ENCODE measurements at places on chromosomes 16 and 17.
A peak's percentile ranks its signal among the peaks of the same experiment; 100 is the strongest.

GRCh38 chr16:50804290-50804907 lies 62.5 kb downstream of the CYLD start:
- H3K4me3 ChIP-seq = no peak overlapping the region
- no peaks in the 10 kb centered on the region for H3K4me1 ChIP-seq
- H3K36me3 ChIP-seq = no peaks in the 10 kb centered on the region
- no peaks in the 10 kb centered on the region for H3K27me3 ChIP-seq

DNA sequence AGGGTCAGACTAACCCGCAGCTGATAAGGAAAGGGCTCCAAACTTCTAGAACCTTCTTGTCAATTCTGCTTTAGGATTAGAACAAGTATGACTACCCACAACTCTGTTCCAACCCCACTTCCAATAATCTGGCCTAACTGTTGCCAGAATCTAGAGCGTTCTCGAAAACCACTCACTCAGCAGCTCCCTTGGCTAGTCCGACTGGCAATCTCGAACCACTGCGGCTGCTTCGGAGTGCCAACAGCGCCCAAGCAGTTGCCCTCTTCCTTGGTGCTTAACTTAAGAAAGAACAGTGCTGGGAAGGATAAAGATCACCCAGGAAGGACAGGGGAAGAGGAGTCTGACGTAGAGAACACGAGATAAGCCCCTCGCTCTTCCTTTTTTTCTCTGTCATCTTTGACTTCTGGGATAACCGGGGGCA lies 818 bp downstream of the DNAJC7 start:
- H3K36me3 ChIP-seq = no peaks in the 10 kb centered on the region
- peak overlapping the region; percentile 88 for H3K4me3 ChIP-seq
- peak overlapping the region; percentile 91 for H3K27ac ChIP-seq
- no peak for DNase-seq

GRCh38 chr17:40678902-40679522 lies 14.0 kb upstream of the KRT222 start:
- H3K4me1 ChIP-seq = no peaks in the 10 kb centered on the region
- DNase-seq = no peak
- H3K4me3 ChIP-seq = no peak overlapping the region
- H3K36me3 ChIP-seq = no peaks in the 10 kb centered on the region

DNA sequence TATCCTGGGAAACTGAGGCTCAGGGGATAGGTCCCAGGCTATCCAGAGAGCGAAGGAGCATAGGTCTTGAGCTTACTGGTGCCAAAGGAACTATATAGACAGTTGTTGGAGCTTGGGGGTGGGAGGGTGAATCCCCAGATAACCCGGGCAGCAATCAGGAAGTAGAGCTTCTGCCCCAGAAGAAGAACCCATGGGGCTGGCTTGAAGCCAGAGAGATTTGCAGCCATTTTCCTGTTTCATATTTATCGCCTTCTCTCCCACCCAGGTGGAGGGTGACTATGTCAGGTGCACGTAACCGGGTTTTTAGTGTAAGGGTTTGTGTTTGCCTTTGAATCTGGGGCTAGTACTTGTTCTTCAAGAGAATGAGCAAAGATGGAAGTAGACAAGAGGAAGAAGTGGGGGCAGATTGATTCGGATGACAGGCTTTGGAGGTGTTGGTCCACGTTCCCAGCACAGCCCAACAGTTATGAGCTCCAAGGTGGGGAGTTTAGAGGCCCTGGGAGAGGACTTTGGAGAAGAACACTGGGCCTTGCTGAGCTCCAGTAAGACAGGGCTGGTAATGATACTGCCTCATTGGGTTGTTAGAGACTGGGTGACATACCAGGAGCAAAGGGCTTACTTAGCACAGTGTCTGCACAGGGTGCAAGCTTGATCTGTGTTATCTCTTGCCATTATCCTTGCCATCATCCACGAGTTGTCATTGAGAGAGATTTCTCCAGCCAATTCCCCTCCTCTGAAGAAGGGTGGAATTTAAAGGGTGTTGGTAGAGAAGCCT lies 145.6 kb downstream of the CCDC182 start:
- no peaks in the 10 kb centered on the region for H3K27me3 ChIP-seq
- no peak for DNase-seq
- H3K27ac ChIP-seq = no peak overlapping the region
- no peaks in the 10 kb centered on the region for H3K36me3 ChIP-seq

DNA sequence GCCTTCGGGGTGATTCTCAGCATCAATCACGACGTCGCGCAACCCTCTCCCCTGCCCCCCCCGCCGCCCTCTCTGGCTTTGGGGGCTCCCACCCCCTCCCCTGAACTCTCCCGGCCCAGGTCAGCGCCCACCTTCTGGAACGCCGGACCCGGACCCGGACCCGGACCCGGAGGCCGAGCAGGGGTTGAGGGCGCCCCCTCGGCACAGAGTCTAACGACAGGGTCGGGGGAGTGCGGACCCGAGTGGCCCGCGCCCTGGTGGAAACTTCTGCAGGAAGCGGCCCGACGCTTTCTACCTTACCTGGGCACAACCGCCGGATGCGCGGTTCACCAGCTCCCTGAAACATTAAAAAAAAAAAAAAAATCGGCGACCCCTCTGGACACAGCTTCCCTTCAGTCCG lies 16.2 kb downstream of the SALL1 start:
- H3K27ac ChIP-seq = no peak overlapping the region
- peaks cover 18% of the 10 kb centered on the region for H3K27me3 ChIP-seq
- peak; percentile 49 for DNase-seq
- no peaks in the 10 kb centered on the region for H3K36me3 ChIP-seq
- no peaks in the 10 kb centered on the region for H3K4me1 ChIP-seq

DNA sequence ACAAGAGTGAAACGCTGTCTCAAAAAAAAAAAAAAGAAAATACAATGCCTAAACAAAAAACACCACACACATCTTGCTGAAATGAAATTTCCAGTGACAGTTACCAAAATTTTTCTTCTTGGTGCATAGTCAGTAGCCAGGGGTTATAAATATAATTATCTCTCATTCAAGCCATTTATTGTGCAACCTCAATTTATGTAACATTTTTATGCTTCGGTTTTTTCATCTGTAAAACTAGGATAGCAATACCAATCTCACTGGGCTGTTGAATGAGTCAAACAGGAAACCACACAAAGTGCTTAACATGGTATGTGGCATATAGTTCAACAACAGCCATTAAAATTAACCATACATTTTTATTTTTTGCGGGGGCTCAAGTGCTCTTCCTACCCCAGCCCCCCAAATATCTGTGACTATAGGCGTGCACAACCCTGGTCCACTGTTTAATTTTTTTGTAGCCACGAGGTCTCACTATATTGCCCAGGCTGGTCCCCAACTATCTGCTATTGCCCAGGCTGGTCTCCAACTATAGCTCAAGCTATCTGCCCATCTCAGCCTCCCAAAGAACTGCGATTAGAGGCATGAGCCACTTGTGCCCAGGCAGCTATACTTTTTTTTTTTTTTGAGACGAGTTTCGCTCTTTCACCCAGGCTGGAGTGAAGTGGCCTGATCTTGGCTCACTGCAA lies 2.6 kb downstream of the COG4 start:
- DNase-seq = no peak
- no peaks in the 10 kb centered on the region for H3K36me3 ChIP-seq
- no peak overlapping the region for H3K4me3 ChIP-seq
- H3K27ac ChIP-seq = no peak overlapping the region
- H3K27me3 ChIP-seq = no peaks in the 10 kb centered on the region
- H3K4me1 ChIP-seq = peaks cover 4% of the 10 kb centered on the region

- no peak overlapping the region for H3K4me3 ChIP-seq
- H3K36me3 ChIP-seq = no peaks in the 10 kb centered on the region
- no peaks in the 10 kb centered on the region for H3K27me3 ChIP-seq
- no peak for DNase-seq
- no peaks in the 10 kb centered on the region for H3K4me1 ChIP-seq
- H3K27ac ChIP-seq = no peak overlapping the region
Measured at GRCh38 chr16:28902909-28903308, 22.1 kb downstream of the RABEP2 start.

DNA sequence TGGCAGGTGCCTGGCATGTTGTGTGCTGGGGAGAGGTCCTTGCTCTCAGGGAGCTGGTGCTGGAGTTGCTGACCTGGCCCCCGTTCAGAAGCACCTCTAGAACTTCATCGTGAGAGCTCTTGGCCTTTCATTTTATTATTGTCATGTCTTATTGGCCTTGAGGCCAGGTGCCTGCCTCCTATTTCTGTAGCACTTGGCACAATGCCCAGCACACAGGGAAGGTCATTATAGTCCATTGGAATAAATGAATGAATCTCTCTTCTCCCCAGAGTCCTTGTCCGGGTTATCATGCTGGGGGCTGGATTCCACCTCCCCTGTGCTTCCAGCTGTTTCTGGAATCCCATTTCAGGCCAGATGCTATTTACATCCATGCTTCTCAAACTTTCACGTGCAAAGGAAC lies 169.2 kb downstream of the HAPSTR1 start:
- H3K27ac ChIP-seq = no peak overlapping the region
- peak; percentile 67 for DNase-seq
- H3K4me1 ChIP-seq = peaks cover 22% of the 10 kb centered on the region
- no peaks in the 10 kb centered on the region for H3K36me3 ChIP-seq

- H3K4me1 ChIP-seq = peaks cover 3% of the 10 kb centered on the region
- no peaks in the 10 kb centered on the region for H3K27me3 ChIP-seq
- no peak for DNase-seq
- H3K4me3 ChIP-seq = no peak overlapping the region
- no peaks in the 10 kb centered on the region for H3K36me3 ChIP-seq
- no peak overlapping the region for H3K27ac ChIP-seq
Measured at GRCh38 chr16:69579783-69580481, 14.2 kb downstream of the NFAT5 start.

DNA sequence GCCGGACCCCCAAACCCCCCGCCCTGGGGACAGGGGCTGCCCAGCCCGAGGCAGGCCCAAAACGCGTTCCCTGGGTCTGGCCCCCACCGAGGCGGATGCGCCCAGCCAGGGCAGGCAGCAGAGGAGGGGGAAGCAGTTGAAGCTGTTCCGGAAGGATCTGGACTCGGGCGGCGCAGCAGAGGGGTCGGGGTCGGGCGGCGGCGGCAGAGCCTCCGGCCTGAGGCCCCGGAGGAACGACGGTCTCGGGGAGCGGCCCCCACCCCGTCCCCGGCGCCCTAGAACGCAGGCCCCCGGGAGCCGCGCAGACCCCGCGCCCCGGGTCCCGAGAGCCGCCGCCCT lies 22.9 kb upstream of the ZFPM1 start:
- H3K36me3 ChIP-seq = no peaks in the 10 kb centered on the region
- H3K27ac ChIP-seq = no peak overlapping the region
- no peaks in the 10 kb centered on the region for H3K4me1 ChIP-seq
- H3K4me3 ChIP-seq = peak overlapping the region; percentile 7

DNA sequence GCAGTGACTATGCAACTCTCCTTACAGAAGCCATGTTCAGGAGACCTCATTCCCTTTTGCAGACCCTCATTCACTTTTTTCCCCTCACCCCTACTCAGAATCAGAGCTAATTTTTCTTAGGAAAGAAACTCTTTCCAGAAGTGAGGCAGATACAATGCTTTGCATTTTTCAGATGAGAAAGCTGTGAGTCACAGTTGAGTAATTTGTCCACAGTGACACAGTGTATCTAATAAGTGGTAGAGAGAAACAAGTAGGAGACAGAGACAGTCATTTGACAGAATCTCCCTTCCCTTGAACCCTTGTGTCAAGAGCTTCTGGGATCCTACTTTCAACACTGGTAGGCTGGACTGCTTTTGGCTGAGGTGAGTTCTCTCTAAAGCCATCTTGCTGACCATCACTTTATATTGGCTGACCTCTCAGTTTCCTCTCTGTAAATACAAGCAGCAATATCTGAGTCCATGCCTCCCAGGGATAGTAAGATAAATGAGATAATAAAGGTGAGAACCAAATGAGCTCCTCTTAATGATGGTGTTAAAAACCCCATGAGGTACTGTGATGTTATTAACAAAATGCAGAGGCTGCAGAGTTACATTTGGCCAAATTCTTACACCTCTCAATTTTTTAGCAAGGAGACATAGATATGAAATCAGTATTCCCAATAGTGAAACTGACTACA lies 130.8 kb downstream of the CA10 start:
- no peak for DNase-seq
- no peaks in the 10 kb centered on the region for H3K36me3 ChIP-seq
- H3K4me3 ChIP-seq = no peak overlapping the region
- no peaks in the 10 kb centered on the region for H3K4me1 ChIP-seq
- no peaks in the 10 kb centered on the region for H3K27me3 ChIP-seq
- H3K27ac ChIP-seq = no peak overlapping the region

GRCh38 chr16:17963185-17963836 lies 373.2 kb downstream of the NPIPA8 start:
- no peaks in the 10 kb centered on the region for H3K27me3 ChIP-seq
- no peaks in the 10 kb centered on the region for H3K4me1 ChIP-seq
- H3K27ac ChIP-seq = no peak overlapping the region
- no peaks in the 10 kb centered on the region for H3K36me3 ChIP-seq
- H3K4me3 ChIP-seq = no peak overlapping the region

DNA sequence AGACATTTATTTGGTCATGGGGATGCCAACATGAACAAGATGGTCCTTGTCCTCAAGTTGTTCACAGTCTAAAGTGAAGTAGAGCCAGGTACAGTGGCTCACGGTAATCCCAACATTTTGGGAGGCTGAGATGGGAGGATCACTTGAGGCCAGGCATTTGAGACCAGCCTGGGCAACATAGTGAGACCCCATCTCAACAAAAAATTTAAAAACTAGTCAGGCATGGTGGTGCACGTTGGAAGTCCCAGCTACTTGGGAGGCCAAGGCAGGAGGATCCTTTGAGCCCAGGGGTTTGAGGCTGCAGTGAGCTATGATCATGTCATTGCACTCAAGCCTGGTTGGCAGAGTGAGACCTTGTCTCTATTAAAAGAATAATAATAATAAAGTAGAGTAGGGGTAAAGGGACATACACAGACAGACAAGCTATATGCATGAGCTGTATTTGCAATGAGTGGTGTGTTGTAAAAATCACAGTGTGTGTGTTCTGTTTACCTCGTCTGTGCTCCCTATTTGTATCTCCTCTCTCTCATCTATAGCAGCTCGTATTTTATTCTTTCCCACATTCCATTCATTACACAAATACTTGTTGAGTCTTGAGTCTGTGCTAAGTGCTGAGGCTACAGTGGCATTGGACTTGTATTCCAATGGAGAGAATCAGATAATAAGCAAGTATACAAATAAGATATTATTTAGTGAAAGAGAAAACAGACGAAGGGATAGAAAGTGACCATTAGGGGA lies 73.9 kb upstream of the DHX40 start:
- H3K27ac ChIP-seq = no peak overlapping the region
- H3K4me1 ChIP-seq = no peaks in the 10 kb centered on the region
- no peaks in the 10 kb centered on the region for H3K36me3 ChIP-seq
- H3K4me3 ChIP-seq = no peak overlapping the region
- no peaks in the 10 kb centered on the region for H3K27me3 ChIP-seq

GRCh38 chr17:4586043-4586442 lies 1.7 kb downstream of the SMTNL2 start:
- H3K4me3 ChIP-seq = no peak overlapping the region
- H3K27ac ChIP-seq = no peak overlapping the region
- H3K27me3 ChIP-seq = no peaks in the 10 kb centered on the region
- DNase-seq = no peak
- peaks cover 8% of the 10 kb centered on the region for H3K4me1 ChIP-seq
- no peaks in the 10 kb centered on the region for H3K36me3 ChIP-seq

- no peak overlapping the region for H3K4me3 ChIP-seq
- peaks cover 28% of the 10 kb centered on the region for H3K36me3 ChIP-seq
- H3K27me3 ChIP-seq = no peaks in the 10 kb centered on the region
- H3K27ac ChIP-seq = no peak overlapping the region
Measured at GRCh38 chr16:84663433-84664101, 15.3 kb downstream of the KLHL36 start.

- H3K4me1 ChIP-seq = no peaks in the 10 kb centered on the region
- H3K27ac ChIP-seq = peak within 1 kb of the TSS; percentile 28
- H3K4me3 ChIP-seq = no peak within 1 kb of the TSS
- no peaks in the 10 kb centered on the region for H3K27me3 ChIP-seq
- H3K36me3 ChIP-seq = no peaks in the 10 kb centered on the region
Measured at GRCh38 chr16:21150375-21151001, at the start of gene DNAH3. TSS of gene DNAH3 (minus strand) at chr16:21150846. CDS start at chr16:21150319, 527 bp downstream.
